ENCODE measurements at places on chromosomes 5 and 9.

- DNase-seq = no peak
Observed at GRCh38 chr5:73303148-73304079, 130.4 kb downstream of the TMEM174 start.

- no peak for DNase-seq
Observed at GRCh38 chr9:129513856-129514496, 106.9 kb downstream of the C9orf50 start.

DNA sequence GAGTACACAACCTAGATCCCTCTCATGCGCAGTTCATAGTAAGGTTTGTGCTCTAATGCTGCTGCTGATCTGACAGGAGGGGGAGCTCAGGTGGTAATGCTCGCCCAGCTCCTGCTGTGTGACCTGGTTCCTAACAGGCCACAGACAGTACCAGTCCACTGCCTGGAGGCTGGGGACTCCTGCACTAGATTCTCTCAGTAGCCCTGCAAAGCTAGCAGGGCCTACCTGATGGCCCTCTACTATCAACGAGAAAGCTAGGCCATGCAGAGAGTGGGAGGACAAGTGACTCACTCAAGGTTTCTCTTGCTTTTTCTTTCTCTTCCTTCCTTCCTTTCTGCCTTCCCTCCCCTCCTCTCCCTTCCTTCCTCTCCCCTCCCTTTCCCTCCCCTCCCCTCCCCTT lies 55.1 kb upstream of the TEX48 start:
- DNase-seq = peak; percentile 30

GRCh38 chr5:148697180-148697808 lies 43.0 kb upstream of the HTR4 start:
- DNase-seq = no peak

DNA sequence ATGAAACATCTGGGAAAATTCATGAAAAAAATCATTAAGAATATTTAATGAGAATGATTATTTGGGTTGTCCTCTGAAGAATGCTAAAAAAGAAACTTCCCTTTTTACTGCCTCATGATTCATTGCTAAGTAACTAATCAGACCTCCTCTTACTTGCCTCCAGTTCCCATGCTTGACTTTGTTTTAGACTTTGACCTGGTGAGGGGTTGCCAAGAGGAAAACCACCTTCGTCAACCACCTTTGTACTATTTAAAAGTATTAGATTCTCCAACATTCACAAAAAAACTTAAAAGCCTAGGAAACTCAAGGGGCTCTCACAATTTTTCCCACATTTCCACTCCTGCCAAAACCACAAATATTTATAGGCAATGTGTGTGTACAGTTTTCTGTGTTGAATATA lies 115.2 kb upstream of the ST8SIA4 start:
- DNase-seq = no peak

DNA sequence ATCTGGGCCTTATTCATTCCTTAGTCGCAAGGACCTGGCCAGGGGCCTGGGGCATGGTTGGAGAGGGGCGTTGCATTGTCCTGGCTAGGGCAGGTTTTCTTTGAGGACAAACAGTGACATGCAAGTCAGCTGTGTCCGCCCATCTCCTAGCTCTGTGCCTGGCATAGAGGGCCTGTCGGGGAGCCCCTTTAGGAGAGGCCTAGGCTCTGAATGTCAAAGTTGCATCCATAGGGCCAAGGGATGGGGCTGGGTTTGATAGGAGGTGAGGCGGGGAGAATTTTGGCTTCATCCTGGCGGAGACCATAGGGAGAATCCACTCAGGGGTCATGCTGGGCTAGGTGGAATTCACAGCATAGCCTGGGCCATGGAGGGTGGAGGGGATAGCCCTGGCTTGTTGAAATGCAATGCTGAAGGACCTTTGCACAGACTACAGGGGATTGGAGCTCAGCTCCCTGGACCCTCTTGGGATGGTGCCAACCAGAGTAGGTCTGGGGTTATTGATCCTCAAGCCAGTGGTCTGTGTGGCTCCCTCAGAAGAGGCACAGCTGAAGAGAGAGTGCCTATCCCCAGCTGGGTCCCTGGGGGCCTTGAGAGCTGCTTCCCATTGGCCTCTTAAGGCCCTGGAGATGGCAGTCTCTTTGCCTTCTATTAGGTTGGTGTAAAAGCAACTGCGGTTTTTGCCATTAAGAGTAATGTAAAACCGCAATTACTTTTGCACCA lies 104.0 kb downstream of the RGS3 start:
- no peak for DNase-seq

- DNase-seq = peak; percentile 88
Observed at GRCh38 chr5:73496984-73497457, 1.2 kb upstream of the BTF3 start.

DNA sequence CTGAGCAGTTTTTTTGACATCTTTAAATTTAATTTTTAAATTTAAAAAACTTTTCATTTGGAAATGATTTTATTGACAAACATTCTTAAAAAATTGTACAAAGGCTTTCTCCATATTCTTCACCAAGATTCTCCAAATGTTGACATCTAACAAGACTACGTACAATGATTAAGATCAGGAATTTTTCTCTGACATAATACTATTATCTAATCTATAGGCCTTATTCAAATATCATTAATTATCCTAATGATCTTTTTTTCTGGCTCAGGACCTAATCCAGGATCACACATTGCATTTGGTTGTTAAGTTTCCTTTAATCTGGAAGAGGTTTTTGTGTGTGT lies 106.1 kb upstream of the OSMR start:
- DNase-seq = no peak

GRCh38 chr9:134553996-134554372 lies 87.6 kb upstream of the COL5A1 start:
- no peak for DNase-seq

- peak; percentile 98 for DNase-seq
Observed at GRCh38 chr9:78971540-78971939, 600.2 kb upstream of the TLE4 start.

- DNase-seq = peak; percentile 63
Observed at GRCh38 chr9:18143073-18143745, 330.7 kb upstream of the ADAMTSL1 start.

DNA sequence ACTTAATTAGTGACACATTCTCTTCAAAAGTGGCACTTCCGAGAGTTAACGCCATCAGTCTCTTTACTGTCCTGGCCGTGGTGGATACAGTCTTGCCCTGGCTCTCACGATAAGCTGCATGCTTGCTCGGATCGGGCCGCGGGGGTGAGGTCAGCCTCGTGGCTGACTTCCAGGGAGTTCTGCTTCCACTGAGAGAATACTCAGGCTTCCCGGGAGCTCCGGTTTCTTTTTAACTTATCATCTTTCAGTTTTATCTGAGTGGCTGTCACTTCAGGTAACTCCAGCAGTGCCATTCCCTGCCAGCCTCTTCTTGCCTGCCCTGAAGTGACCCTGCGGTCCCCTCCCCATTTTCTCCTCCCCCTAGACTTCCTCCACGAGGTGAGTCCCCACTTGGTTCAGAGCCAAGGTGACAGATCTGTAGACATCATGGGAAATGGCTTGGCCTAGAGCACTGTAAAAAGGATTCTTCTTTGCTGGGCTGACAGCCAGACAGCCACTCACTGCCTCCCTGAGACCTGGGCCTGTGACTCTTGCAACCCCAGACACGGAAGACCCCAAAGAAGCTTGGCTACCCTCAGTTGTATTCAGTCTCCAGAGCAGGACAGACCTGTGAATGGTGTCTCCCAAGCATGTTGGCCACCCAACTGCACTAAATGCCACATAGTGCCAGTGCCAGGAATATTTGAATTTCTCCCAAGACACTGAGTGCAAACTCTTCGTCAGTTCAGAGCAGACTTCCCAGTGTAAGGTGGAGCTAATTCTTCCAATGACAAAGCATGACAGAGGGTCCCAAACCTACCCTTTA lies 95.1 kb downstream of the DAPK1 start:
- DNase-seq = no peak

DNA sequence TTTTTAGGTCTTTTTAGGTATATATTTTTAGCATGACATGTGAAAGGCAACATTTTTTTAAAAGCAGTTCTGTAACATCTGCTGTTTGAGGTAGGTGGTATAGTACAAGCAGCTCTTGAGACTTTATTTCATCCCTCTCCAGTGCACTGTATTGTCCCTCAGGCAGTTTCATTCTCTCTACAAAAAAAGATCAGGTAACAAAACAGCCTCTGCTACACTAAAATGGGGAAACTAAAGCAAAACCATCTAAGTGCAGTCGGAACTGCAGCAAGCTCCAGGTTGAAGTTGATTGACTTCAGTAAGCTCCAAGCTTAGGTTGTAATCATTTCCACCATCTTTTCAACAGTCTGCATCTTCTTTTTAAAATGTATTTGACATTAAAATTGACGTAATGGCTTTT lies 195.6 kb downstream of the DEPDC1B start:
- no peak for DNase-seq

DNA sequence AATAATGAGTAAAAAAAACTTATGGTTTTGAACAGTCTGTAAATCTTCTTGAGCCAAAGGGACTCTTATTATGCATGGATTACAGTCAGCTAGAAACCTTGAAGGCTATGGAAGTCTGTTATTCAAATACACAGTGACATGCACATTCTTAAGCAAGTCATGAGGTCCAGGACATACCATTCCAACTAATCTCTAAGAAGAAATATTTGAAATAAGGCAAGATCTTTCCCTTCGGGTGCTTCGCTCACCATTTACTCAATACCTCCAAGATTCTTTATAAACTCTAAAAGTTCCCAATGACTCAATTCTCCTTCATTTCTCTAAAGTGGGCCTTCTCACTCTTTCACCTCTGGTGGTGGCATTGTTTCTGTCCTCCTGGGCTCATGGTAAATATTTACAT lies 811.0 kb downstream of the NR2F1-AS1 start:
- DNase-seq = peak; percentile 19

GRCh38 chr5:110251366-110251765 lies 475.1 kb downstream of the TMEM232 start:
- no peak for DNase-seq

DNA sequence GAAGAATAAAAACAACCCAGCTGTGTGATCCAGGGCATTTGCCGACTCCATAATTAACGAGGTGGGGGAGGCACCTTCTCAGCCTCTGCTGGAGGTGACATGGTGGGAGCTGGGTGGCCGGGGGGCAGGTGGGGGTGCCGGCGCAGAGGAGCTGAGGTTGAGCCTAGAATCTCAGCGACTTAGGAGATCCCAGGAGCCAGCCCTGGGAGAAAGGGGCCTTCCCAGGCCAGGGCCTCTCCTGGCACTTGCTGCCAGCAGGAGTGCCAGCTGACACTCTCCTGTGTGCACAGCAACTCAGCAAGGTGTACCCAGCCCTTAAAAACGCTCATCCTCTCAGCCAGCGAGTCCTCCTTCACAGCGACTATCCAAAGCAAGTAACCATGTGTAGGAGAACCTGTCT lies 62.8 kb upstream of the FCN1 start:
- no peak for DNase-seq

DNA sequence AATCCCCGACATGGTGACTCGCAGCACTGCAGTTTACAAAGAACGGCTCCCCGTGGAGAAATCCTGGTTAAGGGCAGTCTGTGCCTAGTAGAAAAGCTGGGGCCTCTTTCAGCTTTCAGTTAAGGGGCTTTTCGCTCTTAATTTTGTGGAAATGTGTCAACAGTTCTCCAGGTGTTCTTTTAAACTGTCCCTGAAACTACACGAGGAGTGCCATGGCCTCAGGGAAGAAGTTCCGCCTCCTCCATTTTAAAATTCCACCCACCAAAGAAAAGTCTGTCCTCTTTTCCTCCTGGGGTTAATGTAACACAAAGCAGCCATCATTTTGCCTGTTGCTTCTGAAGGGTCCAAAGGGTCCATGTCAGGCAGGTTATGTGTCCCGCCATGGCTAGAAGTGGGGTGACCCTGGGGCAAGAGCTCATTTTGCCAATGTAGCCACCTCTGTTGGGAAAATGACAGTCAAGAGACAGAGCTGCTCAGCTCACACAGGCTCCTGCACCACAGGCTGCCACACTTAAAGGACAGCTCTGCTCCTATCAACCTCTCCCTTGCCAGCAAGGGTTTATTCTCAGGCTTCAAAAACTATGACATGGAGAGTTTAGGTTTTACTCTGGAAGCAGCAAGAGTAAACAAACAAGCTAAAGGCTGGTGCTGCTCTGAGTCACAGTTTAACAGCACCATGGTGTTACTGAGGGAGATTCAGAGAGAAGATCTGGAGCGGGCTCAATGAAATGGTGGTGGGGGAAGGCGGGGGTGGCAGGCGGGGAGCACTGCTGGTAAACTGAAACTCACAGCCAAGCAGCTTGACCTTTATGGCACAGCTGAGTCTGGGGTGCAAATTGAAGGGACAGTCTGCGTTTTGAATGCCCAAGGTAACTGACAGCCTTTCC lies 3.2 kb downstream of the WHRN start:
- peak; percentile 95 for DNase-seq

GRCh38 chr5:69029292-69029691 lies 64.5 kb upstream of the SLC30A5 start:
- no peak for DNase-seq

DNA sequence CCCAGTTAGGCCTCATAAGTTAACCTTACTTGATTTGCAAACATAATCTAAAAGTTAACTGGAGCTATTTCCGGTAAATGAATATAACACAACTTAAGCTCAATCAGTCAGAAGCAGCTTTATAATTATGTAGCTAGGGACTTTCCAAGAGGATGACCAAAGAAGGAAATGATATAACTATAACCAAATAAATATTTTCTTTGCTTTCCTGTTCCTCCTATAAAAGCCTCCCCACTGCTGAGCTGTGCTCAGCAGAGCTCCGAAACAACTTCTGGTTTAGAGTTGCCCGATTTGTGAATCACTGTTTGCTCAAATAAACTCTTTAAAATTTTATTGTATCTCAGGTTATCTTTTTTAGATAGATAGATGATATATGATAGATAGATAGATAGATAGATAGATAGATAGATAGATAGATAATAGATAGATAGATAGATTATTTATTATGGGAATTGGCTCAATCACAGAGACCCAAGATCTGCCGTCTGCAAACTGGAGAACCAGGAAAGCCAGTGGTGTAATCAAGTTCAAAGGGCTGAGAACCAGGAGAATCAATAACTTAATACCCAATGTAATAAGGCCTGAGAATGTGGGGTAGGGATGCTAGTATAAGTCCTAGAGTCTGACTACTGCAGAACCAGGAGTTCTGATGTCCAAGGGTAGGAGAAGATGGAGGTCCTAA lies 19.3 kb upstream of the TMEM161B start:
- DNase-seq = no peak

GRCh38 chr9:95311961-95312360 lies 5.5 kb downstream of the FANCC start:
- no peak for DNase-seq
